ENCODE measurements at places on chromosomes 16 and 17.

DNA sequence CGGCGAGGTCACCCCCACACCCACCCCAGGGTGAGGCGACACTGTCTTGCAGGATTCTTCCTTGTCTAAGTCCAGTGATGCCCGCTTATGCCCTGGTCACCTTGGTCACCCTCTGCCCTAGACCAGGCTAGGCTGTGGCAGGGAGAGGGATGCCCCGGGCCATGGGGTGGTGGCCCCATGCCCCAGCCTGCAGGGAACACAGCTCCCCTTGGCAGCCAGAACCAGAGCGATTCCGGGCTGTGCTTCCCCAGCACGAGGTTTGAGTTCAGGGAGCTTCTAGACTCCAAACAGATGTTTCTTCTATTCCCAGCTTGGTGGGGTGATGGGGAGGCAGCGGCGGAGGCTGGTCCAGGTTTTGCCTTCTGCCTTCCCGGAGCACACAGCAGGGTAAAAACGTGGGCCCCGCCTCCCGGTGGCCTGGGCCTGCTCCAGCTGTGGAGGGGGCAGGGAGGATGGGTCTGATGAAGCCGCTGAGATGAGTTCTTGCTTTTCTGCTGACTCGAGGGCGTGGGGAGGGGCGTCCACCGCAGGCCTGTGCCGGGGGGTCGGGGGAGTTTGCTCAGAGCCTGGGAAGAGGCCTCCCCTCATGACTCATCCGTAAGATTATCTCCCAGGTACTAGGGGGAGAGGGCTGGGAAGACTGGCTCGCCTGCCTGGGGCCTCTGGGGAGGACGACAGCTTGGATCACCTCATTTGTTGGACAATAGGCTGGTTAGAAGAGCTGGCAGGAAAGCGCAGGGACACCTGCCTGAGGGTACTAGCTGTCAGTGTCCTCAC lies 15.4 kb downstream of the SMTNL2 start:
- no peak for DNase-seq

DNA sequence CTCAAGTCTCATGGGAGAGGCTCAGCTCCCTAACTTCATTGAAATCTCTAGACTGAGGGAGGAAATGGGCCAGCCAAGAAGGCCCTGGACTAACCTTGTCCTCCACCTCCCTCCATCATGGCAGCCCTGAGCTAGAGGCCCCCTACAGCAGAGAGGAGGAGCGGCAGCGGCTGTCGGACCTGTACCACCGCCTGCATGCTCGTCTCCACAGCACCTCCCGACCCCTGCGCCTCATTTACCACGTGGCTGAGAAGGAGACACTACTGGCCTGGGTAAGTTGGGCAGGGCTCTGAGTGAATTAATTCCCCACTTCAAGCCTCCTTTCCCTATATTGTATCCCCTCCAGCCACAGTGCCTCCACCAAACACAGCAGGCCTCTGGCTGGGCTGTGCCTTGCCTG lies 3.8 kb upstream of the SYCE1L start:
- DNase-seq, result no peak

DNA sequence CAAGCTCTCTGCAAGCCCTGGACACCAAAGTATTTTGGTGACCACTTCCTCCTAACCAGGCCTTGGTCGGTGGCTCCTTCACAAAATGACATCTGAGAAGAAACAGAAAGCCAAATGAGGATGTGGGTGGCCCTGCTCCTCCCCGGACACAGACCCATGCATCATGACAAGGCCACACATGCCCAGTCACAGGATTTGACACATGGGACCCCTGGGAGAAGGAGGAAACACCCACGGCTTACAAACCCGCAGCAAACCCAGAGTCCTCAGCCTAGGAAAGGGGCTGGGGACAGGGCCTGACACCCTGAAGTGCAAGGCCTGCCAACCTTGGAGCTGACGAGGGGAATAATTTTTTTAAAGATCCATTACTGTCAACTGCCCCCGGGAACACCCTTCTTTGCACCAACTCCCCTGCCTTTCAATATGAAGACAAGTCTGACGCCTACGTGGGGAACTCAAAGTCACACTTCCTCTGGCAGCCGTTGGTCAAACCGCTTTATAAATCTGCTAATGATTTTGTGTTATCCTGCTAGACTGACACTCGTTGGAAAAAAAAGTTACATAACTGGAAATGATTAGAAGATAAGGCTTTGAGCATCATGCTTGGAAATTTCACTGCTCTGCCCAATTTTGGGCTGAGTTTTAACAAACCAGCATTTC lies 41.3 kb downstream of the GAS7 start:
- DNase-seq, result no peak

DNA sequence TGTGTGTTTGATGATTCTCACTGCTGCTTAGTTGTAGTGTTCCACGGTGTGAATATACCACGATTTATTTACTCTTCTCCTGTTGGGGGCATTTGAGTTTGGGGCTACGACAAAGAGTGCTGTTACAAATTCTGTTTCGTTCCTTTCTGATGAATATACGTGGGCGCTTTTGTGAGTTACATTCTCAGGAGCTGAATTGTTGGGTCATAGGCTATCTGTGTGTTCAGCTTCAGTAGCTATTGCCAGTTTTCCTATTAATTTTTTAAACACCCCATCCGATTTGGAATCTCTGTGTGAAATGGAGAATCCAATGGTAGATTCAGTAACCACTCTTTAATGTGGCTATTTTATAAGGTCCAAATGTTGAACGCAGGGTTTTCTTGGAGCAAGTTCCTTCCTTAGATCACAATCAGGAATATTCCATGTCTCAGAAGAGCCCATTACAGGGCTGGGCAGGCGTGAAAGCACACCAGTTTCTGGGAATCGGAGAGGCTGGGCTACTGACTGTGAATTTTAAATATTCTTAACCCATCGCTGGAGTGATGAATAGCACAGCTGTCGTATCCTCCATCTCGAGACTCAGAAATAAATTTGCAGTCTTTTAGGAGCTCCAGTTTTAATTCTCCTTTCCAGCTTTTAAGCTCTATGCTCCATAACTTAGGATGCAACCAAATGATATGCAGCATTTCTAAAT lies 115.9 kb downstream of the PITPNC1 start:
- no peak for DNase-seq

Measured in hypothalamus (tissue), 51 donors.